ENCODE measurements at places on chromosomes 6 and 20. TPM values are rescaled to one million over a fixed set of nuclear protein-coding genes. Genes with fewer than 3 reads are reported as not detected.

XKR7 gene
- total RNA-seq = 0.05 TPM

ENPP5 gene
- total RNA-seq = 0.07 TPM

CYP21A2 gene
- total RNA-seq = 0.12 TPM

STX16 gene
- 173 TPM for total RNA-seq

OTOR gene
- not detected for total RNA-seq

KCNQ2 gene
- 0.12 TPM for total RNA-seq

THBS2 gene
- not detected for total RNA-seq

VSX1 gene
- total RNA-seq = not detected

FUT9 gene
- not detected for total RNA-seq

GRCh38 chr20:37389241-37389747, 43.4 kb downstream of the SRC start:
- no peak overlapping the region for H3K27ac ChIP-seq
- no peak for DNase-seq
- H3K4me1 ChIP-seq = peaks cover 4% of the 10 kb centered on the region
- H3K4me3 ChIP-seq = no peak overlapping the region
- H3K36me3 ChIP-seq = no peaks in the 10 kb centered on the region

DNA sequence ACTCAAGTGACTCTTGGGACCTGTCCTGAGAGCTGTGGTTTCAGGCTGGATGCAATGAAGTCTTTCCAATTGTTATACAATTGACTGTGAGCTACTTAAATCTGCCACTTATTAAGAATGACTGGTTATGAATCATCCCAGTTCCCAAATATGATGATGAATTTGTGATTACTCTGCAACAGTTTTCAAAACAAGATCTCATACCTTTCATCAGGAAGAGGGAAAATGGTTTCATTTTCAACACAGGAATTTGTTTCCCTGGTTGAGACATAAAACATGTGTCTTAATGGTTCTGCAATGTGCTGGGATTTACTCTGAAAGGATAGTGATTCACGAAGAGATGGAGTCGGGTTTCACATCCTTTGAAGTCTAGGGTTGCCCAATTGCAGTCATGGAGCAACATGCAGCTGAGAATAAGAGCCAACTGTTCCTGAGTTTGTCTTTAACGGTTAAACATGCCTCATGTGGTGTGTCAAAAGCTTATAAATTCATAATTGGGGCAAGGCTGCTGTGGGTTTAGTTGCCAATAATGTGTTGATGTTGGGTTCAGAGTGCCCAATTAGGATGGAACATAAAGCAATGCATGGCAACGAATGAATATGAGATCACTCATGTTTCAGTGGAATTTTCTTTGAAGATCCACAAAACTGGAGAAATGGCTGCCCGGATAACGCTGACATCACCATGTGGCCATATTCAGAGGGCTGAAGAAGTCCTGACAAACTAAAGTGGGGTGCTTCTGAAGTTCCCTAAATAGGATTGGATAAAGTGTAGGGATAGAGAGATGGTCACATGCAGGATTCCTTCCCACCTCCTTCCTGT, 41.0 kb downstream of the CYP24A1 start:
- no peak overlapping the region for H3K4me3 ChIP-seq
- no peak overlapping the region for H3K27ac ChIP-seq
- no peaks in the 10 kb centered on the region for H3K27me3 ChIP-seq
- DNase-seq = no peak
- H3K36me3 ChIP-seq = no peaks in the 10 kb centered on the region
- H3K4me1 ChIP-seq = no peaks in the 10 kb centered on the region

GRCh38 chr6:124026694-124027093, 223.0 kb downstream of the NKAIN2 start:
- no peaks in the 10 kb centered on the region for H3K36me3 ChIP-seq
- no peaks in the 10 kb centered on the region for H3K27me3 ChIP-seq
- no peaks in the 10 kb centered on the region for H3K4me1 ChIP-seq
- H3K27ac ChIP-seq = no peak overlapping the region
- H3K4me3 ChIP-seq = no peak overlapping the region

DNA sequence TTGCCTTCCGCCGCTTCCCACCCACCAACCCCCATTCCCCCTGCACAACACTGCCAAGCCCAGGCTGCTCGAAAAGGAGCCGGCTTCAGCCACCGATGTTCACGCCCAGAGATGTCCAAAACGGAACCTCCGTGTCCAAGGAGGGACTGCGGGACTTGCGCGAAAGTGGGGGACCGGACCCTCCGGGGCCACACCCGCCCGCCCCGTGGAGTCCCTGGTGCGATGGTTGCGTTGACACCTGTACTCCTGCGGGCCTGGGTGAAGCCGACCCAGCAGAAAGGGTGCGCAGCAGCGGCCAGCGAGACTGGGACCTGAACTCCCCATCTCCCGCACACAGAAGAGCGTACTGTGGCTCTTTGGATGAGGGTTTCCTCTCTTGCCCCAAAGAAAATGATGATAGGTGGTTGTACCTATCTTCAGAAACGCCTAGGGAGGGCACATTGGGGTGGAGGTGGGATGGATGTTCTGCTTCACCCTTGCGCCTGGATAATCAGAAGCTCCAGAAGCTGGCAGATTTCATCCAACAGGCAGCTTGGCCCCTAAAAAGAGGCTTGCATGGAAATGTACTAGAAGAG, 1.9 kb upstream of the VGLL2 start:
- H3K4me1 ChIP-seq = peaks cover 12% of the 10 kb centered on the region
- no peak overlapping the region for H3K27ac ChIP-seq
- no peak overlapping the region for H3K4me3 ChIP-seq
- H3K27me3 ChIP-seq = peaks cover 69% of the 10 kb centered on the region

- H3K27me3 ChIP-seq = no peaks in the 10 kb centered on the region
- H3K27ac ChIP-seq = no peak overlapping the region
- H3K4me3 ChIP-seq = no peak overlapping the region
- no peak for DNase-seq
- no peaks in the 10 kb centered on the region for H3K36me3 ChIP-seq
Measured at GRCh38 chr6:14917109-14917910, 328.6 kb upstream of the JARID2 start.

DNA sequence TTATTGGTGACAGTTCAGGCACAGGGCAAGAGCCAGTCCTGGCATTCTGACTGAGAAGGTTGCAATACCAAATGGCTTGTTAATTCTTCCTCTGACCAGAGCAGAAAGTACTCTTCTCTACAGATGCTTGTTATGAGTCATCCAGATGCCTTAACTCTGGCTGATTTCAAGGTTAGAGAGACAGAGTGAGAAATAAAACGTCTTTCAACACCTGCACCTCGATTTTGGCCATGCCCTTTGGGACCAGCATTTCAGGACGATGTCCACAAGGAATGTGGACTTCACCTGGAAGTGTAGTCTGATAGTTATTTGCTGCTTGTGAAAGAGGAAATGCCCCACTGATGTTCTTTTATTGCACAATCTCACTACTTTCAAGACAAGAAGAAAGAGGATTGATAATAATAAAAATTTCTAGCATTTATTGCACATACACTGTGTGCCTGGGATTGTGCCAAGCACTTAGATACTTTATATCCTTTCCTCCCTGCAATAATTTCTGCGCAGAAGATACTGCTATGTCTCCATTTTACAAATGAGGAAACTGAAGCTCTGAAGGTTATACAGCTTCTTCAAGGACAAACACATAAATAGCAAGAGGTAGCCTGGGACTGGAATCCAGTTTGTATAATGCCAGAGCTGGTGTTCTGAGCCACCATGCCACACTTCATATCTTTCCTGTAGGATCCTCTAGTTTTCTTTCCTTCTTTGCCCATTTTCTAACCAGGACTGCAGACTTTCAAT, 33.5 kb upstream of the MCM3 start:
- no peaks in the 10 kb centered on the region for H3K27me3 ChIP-seq
- H3K4me1 ChIP-seq = peaks cover 12% of the 10 kb centered on the region
- no peak overlapping the region for H3K4me3 ChIP-seq
- no peak overlapping the region for H3K27ac ChIP-seq
- no peaks in the 10 kb centered on the region for H3K36me3 ChIP-seq

DNA sequence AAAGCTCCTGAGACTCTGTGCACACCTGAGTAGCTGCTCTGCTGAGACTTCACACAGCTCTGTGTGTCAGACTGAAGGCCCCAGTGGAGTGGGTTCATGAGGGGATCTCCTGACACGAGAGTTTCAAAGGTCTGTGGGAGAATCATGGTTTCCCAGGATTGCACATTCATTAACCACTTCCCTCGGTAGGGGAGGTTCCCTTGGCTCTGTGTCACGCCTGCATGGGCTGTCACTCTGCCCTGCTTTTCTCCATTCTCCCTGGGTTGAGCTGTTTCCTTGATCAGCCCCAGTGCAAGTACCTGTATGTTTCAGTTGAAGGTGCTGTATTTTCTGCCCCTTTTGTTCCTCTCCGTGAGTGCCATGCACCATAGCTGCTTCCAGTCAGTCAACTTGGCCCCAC, 236.9 kb downstream of the EPM2A start:
- H3K36me3 ChIP-seq = no peaks in the 10 kb centered on the region
- no peak overlapping the region for H3K4me3 ChIP-seq
- no peaks in the 10 kb centered on the region for H3K4me1 ChIP-seq
- no peaks in the 10 kb centered on the region for H3K27me3 ChIP-seq
- DNase-seq = no peak

GRCh38 chr6:67766057-67766456, 869.0 kb upstream of the ADGRB3 start:
- no peak for DNase-seq
- H3K27me3 ChIP-seq = no peaks in the 10 kb centered on the region
- H3K27ac ChIP-seq = no peak overlapping the region
- H3K4me3 ChIP-seq = no peak overlapping the region
- no peaks in the 10 kb centered on the region for H3K36me3 ChIP-seq

DNA sequence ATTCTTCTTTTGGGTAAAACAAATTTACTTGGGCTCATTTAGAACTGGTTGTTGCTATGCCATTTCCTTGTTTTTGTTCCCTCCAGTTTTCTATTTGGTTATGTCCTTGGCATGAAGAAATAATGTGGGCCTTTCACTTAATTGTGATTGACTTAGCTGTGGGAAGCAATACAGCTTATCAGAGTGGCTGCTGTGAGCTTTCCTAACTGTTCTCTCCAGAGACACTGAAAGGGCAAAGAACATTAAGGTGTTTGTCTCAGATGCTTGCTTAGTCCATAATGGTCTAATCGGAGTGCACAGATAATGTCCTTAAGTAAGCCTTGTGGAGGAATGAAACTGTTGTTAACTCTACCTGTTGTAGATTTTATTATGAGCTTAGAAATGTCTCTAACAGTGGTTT, 56.6 kb downstream of the SH3BGRL2 start:
- H3K27ac ChIP-seq = no peak overlapping the region
- no peaks in the 10 kb centered on the region for H3K4me1 ChIP-seq
- H3K27me3 ChIP-seq = peaks cover 3% of the 10 kb centered on the region
- no peak overlapping the region for H3K4me3 ChIP-seq
- DNase-seq = no peak

DNA sequence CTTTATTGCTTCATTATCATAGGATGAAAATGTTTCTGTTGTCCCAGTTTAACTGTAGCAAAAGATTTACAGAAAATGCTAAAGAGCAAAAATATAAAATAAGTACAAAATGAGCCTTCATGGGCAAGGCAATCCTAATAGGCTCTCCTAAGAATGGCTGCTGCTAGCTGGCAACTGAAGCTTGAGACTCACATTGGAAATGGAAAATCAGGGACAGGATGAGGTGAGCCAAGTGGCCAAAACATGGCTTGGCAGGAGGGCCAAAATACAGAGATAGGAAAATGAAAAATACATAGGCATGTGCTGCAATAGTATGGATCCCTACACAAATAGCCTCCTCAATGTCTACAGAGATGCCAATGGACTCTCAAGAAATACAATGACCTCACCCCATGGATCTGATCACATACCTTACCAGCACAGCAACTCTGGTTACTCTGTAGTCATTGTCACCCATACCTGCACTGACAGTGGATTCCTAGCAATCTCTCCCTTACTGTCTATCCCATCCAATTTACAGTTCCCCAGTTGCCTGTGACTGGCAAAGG, 105.4 kb downstream of the DST start:
- no peaks in the 10 kb centered on the region for H3K36me3 ChIP-seq
- no peak overlapping the region for H3K4me3 ChIP-seq
- no peaks in the 10 kb centered on the region for H3K4me1 ChIP-seq
- no peaks in the 10 kb centered on the region for H3K27me3 ChIP-seq

- no peaks in the 10 kb centered on the region for H3K27me3 ChIP-seq
- DNase-seq = no peak
- no peak overlapping the region for H3K27ac ChIP-seq
Measured at GRCh38 chr20:57615445-57615811, 4.8 kb downstream of the ZBP1 start.

DNA sequence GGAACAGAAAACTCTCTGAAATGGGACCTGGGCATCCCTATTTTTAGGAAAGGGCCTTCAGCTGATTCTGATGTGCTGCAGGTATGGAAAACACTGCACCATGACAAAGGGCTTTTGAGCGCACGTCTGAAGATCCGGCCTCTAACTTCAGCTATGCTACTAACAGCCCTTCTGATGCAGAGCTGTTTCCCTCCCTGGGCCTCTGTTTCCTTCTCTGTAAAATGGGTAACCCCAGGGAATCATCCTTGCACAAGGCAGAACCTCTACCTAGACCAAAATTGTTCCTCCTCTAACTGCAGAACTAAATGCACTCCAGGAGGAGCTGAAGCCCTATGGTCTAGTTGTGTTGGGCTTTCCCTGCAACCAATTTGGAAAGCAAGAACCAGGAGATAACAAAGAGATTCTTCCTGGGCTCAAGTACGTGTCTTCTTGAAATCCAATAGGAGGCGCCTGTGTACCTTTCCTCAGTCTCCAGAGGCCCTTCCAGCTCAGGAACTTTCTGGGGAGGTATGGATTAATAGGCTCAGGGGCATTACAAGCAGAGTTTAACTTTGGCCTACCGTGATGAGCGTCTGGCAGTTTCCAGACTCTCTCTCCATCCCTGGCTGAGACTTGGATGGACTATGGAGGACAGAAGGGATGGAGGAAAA, 5.9 kb downstream of the GPX5 start:
- H3K27ac ChIP-seq = no peak overlapping the region
- peaks cover 59% of the 10 kb centered on the region for H3K27me3 ChIP-seq
- peaks cover 3% of the 10 kb centered on the region for H3K4me1 ChIP-seq
- H3K4me3 ChIP-seq = no peak overlapping the region
- DNase-seq = no peak

DNA sequence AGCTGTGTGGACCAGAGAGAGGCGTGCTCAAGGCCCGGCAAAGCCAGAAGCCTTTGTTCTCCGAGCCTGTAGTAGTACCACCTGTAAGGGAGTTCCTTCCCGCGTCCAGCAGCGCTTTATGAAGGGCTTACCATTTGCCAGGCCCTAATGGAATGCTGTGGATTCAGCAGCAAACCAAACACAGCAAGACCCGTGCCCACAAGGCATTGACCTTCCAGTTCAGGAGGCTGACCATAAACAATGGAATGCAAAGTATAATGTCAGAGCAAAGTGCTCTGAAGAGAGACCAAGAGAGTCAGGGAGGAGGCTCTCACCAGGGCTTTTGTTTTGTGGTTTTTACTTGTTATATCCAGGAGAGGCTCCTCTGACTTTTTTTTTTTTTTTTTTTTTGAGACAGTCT, 209.8 kb downstream of the ZMYND8 start:
- H3K36me3 ChIP-seq = no peaks in the 10 kb centered on the region
- H3K4me1 ChIP-seq = no peaks in the 10 kb centered on the region
- no peak overlapping the region for H3K27ac ChIP-seq
